ENCODE measurements at places on chromosomes 7 and 10. TPM values are rescaled to one million over a fixed set of nuclear protein-coding genes. Genes with fewer than 3 reads are reported as not detected.

The GPR26 gene
- 5.3 TPM for total RNA-seq

The PDE6C gene
- total RNA-seq, result not detected

The FXYD4 gene
- total RNA-seq, result not detected

The ZPBP gene
- total RNA-seq, result 0.41 TPM

The SHTN1 gene
- total RNA-seq, result 50.5 TPM

The TUBAL3 gene
- total RNA-seq, result not detected

The FFAR4 gene
- total RNA-seq, result not detected

The POT1 gene
- 48.5 TPM for total RNA-seq
